ENCODE measurements at places on chromosomes 3 and 15. TPM values are rescaled to one million over a fixed set of nuclear protein-coding genes. Genes with fewer than 3 reads are reported as not detected.

Gene OR5K2
- not detected for total RNA-seq

Gene LAMB2
- 3.8 TPM for total RNA-seq

Gene SLC6A20
- total RNA-seq: not detected

Gene PCBP4
- 16.9 TPM for total RNA-seq

Gene STRIT1
- total RNA-seq: not detected

Gene DUOXA2
- not detected for total RNA-seq

Gene ADGRG7
- total RNA-seq: not detected

Gene MYO5C
- total RNA-seq: 0.58 TPM

Gene NEK10
- total RNA-seq: 0.72 TPM

DNA sequence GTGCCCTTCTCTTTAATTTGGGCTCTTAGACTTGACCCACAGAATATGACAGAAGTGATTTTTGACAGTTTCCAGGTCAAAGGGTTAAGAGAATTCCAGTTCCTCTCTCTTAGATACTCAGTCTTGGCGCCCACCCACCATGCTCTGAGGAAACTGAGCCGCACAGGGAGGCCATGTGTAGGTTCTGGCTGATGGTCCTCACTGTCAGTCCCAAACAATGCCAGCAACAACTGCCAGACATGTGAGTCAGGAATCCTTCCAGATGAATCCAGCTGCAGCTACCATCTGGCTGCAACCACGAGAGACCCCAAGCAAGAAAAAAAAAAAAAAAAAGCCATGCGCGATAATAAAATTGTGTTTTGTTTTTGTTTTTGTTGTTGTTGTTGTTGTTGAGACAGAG lies 326.6 kb downstream of the MAGI1 start:
- no peak for DNase-seq

GRCh38 chr15:37891766-37892368 lies 42.6 kb upstream of the TMCO5A start:
- peak; percentile 68 for DNase-seq

DNA sequence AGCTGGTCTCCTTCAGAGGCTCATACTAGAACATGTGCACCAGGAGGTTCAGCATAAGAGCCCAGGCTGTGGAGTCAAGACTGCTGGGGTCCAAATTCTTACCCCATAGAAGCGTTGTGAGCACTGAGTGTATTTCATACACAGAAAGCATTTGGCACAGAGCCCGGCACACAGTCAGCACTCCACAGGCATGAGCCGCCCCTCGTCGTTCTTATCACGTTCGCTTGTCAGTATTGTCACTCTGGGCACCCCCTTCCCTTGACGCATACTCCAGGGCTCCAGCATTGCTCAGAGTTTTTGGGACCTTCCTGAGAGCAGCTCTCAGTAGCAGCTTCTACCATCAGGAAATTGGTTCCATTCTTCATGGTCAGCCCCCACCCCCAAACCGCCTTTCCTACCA lies 25.2 kb downstream of the CORO2B start:
- no peak for DNase-seq

- no peak for DNase-seq
Measured at GRCh38 chr3:12420393-12420792, 63.9 kb upstream of the TSEN2 start.

DNA sequence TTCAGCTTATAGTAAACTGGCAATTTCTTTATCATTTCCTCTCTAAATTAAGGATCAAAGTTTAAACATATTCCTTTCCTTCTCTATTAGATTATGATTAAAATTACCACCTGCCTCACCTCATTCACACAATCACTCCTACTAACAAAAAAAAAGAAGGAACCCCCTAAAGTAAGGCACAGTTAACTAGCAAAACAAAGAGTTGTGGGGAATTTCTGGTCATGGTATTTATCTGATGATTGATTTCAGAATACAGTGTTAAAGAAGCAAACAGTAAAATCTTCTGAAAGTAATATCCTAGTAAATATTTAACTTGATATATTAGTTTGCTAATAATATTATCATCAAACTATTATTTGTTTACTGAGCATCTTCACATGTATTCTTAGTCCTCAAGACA lies 8.8 kb downstream of the GBE1 start:
- no peak for DNase-seq

GRCh38 chr15:43828061-43828657 lies 1.4 kb downstream of the WDR76 start:
- peak; percentile 72 for DNase-seq

- DNase-seq: no peak
Measured at GRCh38 chr15:59179717-59180116, 26.9 kb upstream of the LDHAL6B start.

GRCh38 chr15:101188637-101189408 lies 63.0 kb downstream of the CHSY1 start:
- no peak for DNase-seq

DNA sequence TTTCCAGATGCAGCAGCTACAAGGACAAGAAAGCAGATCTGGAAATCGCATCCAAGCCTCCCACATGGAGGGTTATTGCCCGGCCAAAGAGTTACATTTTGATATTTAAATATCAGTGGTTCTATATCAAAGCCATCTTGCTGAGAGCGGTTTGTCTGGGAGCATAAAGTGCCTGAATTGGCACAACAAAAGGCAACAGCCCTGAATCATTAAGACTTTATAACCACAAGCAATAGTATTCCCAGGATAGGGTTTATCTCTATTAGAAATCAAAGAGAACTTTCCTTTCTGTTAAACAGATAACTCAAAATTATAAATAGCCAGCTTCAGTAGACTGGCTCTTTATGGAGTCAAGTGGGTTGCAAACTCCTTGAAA lies 564.7 kb downstream of the ROBO1 start:
- no peak for DNase-seq

- no peak for DNase-seq
Measured at GRCh38 chr15:33099739-33100138, 94.8 kb downstream of the FMN1 start.

DNA sequence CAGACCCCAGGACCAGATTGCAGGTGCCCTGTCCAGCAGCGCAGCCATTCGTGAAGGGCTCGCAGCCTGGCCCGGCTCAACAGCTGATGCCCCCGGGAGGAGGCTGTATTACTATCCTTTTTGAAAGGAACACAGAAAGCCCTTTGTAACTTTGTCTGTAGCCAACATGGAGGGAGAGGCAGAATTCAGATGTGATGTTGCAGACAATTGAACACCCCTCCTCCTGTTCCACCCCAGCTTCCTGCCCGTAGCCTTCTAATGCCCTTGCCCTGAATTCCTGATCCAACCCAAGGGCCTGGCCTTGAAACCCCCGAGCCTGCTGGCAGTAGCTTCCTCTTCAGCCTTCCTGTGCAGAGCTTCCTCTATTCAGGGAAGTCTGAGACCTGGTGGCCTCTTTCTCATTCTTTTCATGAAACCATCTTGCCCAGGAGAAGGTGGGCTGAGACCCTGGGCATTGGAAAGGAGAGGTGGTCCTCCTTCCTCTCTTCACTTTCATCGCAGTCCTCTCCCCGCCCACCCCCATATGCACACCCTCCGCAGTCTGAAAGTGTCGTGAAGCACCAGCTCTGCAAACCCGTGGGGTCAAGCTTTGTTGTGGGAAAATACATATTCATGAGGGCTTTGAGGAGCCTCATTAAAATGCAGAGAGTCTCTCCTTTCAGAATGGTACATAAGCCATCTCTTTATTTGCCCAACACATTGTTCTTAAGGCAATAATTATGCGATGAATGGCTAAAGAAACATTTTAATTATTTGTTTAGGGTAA lies 109.2 kb downstream of the APBA2 start:
- DNase-seq: no peak

DNA sequence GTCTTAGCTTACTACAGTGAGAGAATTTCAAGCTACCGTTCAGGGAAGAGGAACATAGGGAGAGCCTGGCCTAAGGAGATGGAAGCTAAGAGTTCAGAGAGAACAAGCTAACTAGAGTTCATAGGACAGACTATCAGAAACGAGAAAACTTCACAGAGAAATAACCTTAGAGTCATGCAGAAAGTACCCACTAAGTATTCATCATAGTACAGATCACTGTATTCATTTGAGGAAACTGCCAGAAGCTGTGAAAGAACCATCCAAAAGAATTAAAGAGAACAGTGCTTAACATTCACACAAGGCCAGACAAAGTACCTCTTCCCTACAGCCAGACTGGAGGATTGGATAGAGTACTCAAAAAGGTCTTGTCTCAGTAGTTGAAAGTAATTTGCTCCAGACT lies 15.2 kb upstream of the GBE1 start:
- no peak for DNase-seq

DNA sequence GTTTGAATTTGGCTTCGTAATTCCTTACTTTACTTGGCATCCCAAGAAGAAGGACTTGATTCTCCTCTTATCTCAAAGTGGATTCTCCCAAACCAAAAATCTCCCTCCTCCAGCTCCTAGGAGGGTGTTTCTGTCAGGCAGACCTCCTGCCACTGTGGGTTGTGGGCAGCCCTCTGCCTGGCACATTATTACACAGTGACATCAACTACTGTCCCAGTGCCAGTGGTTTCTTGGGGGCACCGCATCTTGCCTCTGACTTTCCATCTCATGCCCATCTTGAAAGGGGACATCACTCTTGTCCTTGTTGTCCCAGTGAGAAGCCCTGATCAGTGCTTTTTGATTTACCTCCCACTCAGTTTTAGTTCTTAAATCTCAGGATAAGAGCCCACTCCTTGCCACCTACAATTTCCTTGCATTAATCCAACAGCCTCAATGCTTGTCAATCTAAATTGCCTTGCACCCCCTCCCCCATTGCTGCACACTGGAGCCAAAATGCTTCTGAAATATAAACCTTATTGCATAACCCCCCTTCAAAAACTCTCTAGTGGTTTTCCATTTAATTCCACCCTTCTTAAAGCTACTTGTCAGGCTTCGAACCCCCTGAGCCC lies 81.0 kb downstream of the TRAK1 start:
- no peak for DNase-seq

DNA sequence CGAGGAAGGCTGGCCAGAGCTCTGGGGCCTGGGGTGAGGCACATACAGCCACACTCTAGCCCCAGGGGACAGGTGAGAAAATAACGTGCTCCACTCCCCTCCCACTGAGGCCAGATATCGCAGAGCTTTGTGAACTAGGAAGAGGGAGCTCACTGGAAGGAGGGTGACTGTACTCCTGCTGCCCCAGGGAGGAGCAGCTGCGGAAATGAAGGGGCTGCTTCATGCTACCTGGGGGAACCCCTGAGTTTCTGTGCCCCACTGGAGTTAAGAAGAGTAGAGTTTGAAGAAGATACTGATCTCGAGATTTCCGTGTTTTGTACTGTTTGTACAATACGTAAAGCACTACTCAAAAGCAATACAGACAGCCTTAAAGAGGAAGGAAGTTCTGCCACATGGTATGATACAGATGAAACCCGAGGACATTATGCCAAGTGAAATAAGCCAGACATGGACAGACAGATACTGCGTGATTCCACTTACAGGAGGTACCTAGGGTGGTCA lies 44.6 kb downstream of the CMTM6 start:
- DNase-seq: peak; percentile 56

DNA sequence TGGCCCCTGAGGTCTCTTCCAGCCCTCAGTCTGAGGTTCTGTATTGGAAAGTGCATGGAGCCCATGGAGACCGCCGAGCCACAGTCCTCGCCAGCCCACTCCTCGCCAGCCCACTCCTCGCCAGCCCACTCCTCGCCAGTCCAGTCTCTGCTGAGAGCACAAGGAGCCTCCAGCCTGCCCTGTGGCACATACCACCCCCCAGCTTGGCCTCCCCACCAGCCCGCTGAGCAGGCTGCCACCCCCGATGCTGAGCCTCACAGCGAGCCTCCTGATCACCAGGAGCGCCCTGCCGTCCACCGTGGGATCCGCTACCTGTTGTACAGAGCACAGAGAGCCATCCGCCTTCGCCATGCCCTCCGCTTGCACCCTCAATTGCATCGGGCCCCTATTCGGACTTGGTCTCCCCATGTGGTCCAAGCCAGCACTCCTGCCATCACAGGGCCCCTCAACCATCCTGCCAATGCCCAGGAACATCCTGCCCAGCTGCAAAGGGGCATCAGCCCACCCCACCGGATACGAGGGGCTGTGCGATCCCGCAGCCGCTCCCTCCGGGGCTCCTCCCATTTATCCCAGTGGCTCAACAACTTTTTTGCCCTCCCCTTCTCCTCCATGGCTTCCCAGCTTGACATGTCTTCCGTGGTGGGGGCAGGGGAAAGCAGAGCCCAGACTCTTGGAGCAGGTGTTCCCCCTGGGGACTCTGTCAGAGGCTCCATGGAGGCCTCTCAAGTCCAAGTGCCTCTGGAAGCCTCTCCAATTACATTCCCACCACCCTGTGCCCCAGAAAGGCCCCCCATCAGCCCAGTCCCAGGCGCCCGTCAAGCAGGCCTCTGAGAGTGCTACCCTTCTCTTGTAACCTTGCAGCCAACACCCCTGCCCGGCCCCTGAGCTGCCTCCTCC lies 40.9 kb downstream of the PML start:
- DNase-seq: no peak

DNA sequence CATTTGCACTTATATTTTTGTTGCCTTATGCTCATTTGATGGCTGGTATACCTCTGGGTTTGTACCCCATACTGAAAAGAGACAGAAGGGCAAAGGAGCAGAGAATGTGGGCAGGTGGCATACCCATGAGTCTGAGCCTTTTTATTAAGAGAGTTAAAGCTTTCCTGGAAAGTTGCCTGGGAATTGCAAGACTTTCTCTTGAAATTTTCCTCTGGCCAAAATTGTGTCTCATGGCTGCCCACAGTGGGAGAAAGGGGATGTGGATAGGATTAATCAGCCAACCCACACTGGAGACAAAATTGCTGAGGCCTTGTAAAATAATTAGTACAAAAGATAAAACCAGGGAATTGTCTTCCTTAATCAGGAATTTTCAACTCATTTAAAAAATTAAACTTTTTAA lies 8.2 kb upstream of the NMD3 start:
- no peak for DNase-seq

GRCh38 chr3:119645813-119646212 lies 14.6 kb downstream of the POPDC2 start:
- DNase-seq: no peak

DNA sequence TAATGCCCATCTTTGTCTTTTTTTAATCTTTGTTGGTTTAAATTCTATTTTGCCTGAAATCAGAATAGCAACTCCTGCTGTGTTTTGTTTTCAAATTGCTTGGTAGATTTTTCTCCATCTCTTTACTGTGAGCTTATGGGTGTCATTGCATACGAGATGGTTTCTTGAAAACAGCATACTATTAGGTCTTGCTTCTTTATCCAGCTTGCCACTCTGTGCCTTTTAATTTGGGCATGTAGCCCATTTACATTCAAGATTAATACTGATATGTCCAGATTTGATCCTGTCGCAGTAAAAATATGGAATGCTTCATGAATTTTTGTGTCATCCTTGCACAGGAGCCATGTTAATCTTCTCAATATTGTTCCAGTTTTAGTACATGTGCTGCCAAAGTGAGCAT lies 316.6 kb downstream of the CGGBP1 start:
- DNase-seq: no peak

GRCh38 chr15:55319537-55320237 lies 665 bp downstream of the PIGB start:
- DNase-seq: peak; percentile 79

- no peak for DNase-seq
Measured at GRCh38 chr3:148790851-148791735, 36.5 kb upstream of the CPB1 start.

Measured in Karpas-422 (cell line).